ENCODE measurements at places on chromosomes 3 and 15.

GRCh38 chr15:96716075-96716474, 385.6 kb downstream of the NR2F2 start:
- no peak for DNase-seq

- no peak for DNase-seq
Observed at GRCh38 chr3:112348943-112349342, 16.0 kb downstream of the CD200 start.

- no peak for DNase-seq
Observed at GRCh38 chr3:42025370-42026138, 63.7 kb upstream of the ULK4 start.

DNA sequence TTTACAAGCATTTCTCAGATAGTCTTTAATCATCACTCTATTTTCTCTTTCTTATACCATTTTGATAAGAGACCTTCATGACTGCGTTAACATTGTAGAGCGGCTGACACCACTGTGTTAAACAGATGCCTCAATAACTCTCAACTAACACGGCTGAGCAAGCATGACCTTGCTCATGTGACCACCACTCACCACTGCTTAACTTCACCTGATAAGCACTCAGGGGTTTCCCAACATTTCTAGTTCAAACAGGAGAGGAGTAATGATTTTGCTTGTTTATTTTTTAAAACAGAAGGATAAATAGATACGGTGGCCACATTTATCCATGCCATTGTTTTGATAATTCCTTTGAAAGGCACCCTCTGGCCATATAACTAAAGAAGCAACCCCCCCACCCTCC, 37.7 kb upstream of the TMEM45A start:
- DNase-seq = no peak

- no peak for DNase-seq
Observed at GRCh38 chr3:59813148-59813538, 763.3 kb upstream of the CFAP20DC start.

- DNase-seq = no peak
Observed at GRCh38 chr15:26634319-26634718, 138.5 kb downstream of the GABRB3 start.

- DNase-seq = no peak
Observed at GRCh38 chr3:106030627-106030963, 161.8 kb upstream of the CBLB start.

DNA sequence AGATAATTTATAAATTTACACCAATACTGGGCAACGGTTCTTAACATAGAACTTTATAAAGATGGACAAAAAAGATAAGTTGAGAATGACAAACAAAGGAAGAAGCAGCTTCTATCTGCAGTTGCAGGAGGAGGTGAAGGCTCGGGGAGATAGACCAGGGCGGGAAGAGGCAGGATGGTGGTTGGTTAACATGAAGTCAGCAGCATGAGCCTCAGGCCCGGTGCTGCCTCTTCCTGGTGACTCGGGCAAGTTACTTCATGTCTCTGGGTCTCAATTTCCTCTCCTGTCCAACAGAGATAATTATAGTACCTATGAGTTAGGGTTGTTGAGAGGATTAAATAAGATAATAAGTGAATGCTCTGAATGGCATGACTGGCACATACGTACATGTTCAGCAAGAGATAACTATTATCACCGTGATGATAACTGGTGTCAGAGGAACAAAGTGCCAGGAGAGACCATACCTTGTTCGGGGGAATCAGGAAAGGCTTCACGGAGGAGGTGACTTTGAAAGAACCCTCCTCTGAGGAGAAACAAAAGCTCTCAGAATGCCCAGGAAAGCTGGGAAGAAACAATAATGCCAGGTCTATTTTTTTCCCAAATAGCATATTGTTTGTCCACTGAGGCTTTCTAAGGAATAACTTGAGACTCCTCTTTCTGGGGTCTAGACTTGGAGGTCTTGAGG, 4.4 kb downstream of the PAK6 start:
- DNase-seq = no peak

DNA sequence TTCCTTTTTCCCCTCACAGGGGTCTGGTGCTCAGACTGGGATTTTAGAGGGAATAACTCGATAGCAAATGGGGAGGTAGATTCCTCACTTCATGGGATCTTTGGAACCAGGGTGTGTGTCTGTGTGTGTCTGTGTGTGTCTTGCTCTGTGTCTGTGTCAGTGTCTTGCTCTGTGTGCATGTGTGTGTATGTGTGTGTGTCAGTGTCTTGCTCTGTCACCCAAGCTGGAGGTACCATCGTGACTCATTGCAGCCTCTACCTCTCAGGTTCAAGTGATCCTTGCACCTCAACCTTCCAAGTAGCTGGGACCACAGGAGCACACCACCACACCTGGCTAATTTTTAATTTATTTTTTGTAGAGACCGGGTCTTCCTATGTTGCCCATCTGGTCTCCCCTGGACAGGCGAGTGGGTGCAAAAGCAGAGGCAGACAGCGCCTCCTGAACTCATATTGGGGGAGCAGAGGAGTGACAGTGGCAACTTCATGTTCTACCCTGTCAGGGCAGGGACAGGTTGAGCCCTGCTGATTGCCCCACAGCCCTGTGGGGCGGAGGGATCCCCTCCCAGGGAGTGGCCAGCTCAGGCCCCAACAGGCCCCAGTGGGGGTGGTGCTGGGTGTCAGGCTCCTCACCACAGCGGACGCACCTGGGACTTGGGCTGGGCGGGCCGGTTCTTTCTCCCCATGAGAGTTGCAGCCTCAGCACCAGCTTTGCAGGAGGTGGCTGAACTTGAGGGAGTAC, 10.4 kb upstream of the SEMA4B start:
- no peak for DNase-seq
